NCI-H460 (cell line): ENCODE measurements at places on chromosomes 1 and 21.

DNA sequence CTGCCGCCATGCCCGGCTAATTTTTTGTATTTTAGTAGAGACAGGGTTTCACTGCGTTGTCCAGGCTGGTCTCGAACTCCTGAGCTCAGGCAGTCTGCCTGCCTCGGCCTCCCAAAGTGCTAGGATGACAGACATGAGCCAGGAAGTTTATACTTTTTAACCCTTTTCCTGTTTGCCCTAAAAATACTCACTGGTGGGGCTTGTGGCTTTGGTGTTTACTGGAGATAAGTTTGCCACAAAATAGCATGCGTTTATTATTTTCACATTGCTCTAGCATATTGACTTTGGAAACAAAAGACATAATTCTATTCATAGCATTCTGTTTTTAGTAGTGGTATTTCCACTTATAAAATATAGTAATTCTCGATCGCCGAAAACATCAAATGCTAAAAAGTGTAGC is 19.8 kb upstream of the GTF2B start:
- no peak for DNase-seq

DNA sequence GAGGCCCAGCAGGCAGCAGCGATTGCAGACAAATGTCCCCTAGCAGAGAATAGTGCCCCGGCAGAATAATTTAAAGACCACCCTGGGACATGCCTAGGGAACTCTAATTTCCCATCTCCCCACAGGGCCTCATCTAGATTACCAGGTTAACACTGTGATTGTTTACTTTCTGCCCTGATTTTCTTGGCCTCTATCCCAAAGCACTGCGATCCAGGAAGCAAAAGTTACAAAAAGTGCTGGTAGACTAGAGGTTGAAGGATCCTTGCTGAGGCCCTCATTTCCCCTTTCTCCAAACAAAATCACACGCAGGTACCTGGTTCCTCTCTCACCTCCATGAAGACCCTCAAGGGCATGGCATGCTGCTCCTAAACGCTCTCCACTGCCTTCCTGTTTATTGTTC is 229.7 kb downstream of the C1orf94 start:
- DNase-seq, result no peak

GRCh38 chr1:78096976-78097375 is 51.2 kb downstream of the GIPC2 start:
- no peak for DNase-seq

DNA sequence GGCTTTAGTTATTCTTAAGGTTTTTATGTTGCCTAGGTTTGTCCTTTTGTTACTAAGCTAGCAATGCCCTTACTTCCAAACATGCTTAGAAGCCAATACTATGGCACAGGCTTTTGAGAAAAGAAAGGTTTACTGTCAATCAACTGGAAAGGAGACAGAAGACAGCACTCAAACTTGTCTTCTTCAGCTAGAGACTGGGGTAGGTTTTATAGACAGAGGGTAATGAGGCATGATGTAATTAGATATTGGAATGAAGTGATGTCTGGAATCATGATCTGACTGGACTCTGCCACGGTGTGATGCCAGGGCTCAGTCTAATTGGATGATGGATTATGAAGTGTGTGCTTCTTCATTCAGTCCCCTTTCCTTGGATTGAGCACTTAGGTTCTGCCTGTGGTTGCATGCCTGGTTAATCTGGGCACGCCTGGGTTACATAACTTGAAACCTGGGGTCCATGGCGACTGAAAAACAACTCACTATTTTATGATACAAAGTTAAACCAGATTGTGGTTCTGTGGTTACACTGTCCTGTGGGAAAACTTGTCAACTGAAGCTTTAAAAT is 625.8 kb downstream of the BRINP3 start:
- DNase-seq, result no peak

DNA sequence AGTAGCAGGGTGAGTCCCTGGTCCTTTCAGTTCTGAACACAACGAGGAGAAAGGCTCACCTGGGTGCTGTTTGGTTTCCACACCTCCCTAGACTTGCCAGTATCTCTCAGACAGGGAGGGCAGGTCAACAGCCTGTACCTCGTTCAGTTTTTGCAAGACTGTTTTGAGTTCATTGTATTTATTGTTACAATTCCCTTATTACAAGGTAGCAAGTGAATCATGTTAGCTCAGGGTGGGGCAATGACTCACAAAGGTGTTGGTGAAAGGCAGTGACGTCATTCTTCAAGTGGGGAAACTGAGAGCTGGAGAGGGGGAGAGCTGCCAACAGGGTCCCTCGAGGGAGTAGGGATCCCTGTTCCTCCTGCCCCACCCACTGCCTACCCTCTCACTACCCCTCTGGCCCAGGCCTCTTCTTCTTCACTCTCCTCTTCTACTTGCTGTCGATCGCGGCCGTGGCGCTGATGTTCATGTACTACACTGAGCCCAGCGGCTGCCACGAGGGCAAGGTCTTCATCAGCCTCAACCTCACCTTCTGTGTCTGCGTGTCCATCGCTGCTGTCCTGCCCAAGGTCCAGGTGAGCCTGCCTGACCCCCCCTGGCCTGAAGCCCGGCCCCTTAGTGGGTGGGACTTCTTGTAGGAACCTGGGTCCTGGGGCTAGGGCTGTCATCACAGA is 13.4 kb downstream of the SERINC2 start:
- no peak for DNase-seq

DNA sequence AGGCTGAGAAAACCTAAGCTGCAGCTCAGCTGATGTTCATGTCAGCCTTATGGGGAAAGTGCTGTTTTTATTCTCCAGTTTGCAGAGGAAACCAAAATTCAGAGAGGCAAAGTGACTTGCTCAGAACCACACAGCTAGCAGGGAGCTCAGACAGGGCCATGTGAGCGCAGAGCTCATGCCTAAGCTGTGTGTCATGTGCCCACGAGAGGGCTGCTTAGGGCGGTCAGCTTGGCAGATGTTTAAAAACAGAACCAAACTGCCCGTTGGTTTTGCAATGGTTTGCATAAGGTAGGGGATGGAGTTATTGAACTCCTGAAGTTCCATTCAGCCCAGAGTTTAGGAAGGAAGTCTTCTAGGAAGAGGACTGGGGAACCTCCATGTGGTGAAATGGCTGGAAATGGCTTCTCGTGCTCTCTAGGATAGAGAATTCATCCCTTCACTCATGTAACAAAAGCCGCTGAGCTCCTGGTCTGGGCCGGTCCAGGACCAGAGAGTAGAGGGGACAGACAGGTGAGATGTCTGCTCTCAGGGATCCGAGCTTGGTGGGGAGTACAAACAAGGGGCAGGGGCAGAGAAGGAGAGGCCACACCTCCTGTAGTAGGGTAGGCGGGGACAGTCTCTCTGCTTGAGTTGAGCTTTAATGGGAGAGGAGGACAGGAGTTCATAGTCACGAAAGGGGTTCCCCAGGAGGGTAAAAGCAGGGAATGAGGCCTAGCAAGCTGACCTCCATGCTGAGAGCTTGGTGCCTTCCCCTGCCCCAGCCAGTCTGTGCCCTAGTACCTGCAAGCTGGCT is 46.9 kb downstream of the ARHGEF10L start:
- no peak for DNase-seq

DNA sequence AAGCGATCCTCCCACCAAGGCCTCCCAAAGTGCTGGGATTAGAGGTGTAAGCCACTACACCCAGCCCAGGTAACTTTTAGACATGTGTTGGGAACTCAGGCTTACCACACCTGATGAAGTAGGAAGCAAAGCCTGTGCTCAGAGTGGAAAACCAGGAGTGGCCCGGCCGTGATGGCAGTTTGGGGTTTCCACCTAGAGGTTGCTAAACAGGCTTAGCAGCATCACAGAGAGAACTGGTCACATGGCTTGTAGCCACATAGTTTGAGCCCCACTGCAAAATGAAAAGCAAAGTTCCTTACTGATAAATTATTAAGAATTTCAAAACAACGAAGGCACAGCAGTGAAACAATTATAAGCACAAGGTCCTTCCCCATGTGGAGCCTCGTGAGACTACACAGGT is 142.6 kb upstream of the CXADR start:
- no peak for DNase-seq

DNA sequence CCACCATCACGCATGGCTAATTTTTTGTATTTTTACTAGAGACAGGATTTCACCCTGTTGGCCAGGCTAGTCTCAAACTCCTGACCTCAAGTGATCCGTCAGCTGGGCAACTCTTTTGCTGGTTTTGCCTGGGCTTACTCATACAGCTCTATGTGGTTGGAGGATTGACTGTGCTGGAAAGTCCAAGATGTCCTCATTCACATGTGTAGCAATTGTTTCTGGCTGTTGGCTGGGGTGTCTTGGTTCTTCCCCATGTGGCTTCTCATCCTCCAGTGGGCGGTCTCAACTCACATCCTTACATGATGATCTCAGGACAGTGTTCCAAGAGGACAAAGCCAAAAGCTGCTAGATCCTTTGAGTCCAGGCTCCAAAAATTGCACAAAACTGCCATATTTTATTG is 53.3 kb downstream of the TEX35 start:
- DNase-seq, result no peak

DNA sequence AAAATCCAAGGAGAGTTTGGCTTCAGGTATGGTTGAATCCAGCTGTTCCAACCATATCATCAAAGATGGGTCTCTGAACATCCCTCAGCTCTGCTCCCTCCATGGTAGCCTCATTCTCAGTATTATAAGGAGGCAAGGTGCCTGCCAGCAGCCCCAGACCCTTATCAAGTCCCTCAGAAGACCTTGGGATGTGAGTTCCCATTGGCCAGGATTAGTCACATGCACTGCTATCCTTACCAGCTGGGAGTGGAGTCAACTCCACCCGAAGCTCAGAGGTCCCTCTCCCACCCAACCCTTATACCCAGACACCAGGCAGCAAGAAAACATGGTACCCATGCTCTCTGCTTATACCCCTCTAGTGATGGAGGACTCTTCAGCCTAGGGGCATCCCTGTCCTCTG is 153.7 kb upstream of the ZBTB40 start:
- DNase-seq, result no peak

GRCh38 chr1:205926636-205927035 is 16.6 kb downstream of the SLC26A9 start:
- DNase-seq, result no peak
